ENCODE measurements at places on chromosomes 5 and 9.

DNA sequence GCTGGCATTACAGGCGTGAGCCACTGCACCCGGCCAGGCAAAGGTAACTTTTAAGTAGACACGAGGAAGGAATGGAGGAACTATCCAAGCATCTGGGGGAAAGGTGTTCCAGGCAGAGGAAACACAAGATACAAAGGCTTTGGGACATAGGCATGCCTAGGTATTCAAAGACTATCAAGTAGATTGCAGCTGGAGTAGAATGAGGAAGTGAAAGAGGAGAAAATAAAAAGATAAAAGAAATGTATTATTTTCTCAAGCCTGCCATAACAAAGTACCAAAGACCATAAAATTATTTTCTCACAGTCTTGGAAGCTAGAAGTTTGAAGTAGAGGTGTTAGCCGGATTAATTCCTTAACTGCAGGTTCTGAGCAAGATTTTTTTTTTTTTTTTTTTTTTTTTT is 39.9 kb upstream of the GRIN3A start:
- DNase-seq: no peak

DNA sequence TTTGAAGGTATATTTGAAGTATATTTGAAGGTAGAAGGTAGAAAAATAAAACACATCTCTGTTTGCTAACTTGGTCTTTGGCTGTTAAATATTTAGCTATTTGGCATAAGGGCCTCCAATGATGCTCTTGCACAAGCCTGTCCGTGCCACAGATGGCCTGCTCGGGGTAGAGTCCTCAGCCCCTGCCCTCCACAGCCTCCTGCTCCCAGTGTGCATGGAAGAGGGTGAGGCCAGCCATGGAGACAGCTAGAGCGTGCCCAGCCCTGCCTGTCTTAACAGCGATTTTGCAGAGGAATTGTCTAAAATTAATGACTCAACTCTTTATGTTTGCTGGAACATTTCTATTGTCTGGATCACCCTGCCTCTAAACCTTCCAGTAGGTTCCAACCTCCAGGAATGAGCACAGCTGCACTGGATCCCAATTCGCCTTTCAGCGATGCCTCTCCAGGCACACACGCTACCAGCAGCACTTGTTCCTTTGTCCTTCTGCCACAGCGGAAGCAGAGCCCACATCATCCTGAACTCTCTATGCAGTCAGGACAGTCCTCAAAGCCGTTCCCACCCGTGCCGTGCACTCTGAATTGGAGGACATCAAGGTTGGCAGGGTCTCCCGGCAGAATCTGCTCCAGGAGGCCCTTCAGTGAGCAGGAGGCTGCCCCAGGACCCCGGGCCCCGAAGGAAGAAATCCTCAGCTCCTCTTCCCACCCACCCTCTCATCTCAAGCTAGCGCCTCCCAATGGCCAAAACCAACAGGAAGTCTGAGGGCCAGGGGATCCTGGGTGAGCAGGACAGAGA is 254.0 kb upstream of the IRX1 start:
- no peak for DNase-seq

DNA sequence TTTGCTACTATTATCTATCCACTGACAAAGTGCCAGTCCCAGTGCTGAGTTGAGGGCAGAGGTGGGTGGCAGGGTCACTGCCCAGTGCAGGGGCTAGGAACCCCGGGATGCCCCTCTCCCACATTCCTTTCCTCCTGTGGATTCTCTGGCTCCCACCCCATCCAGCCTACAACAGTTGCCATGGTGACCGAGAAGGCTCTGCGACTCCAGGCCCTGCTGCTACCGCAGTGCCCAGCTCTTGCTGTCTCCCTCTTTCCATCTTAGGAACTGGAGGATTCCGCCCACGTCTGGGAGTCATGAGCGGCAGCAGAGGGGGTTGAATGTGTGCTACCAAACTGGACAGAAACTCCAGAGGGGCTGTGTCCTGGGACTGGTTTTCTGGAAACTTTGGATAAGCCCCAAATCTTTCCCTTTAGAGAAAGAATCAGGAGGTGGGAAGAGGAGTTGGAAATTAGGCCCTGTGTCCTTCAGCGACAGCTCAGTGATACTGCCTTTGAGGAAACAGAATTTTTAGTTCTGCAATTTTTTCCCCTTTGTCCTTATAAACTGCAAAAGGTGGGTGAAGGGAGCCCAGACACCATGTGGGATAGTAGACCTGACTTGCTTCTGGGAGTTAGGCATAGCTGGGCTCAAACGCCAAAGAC is 20.7 kb upstream of the C5orf47 start:
- no peak for DNase-seq

GRCh38 chr9:5516453-5517220 is 6.3 kb downstream of the PDCD1LG2 start:
- no peak for DNase-seq
